ENCODE measurements at places on chromosomes 1 and 21.

GRCh38 chr1:154313066-154313356, 7.9 kb upstream of the AQP10 start:
- no peak for DNase-seq

GRCh38 chr1:115677182-115677555, 35.4 kb downstream of the VANGL1 start:
- DNase-seq: no peak

- DNase-seq: no peak
Measured at GRCh38 chr1:245019910-245020486, 134.8 kb upstream of the KIF26B start.

- DNase-seq: no peak
Measured at GRCh38 chr1:216616425-216616824, 106.8 kb downstream of the ESRRG start.

- no peak for DNase-seq
Measured at GRCh38 chr1:40906781-40907400, 44.7 kb upstream of the CITED4 start.

DNA sequence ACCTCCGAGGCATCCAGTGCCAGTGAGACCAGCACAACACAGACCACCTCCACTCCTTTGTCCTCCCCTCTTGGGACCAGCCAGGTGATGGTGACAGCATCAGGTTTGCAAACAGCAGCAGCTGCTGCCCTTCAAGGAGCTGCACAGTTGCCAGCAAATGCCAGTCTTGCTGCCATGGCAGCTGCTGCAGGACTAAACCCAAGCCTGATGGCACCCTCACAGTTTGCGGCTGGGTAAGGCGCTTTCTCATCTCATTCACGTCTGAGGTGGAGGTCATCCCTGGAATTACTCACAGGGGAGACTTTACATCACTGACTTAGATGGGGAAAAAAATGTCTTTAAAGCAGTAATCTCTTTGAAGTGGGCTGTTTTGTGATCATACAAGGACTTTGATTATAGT, 106.3 kb downstream of the CD247 start:
- DNase-seq: no peak

- DNase-seq: no peak
Measured at GRCh38 chr1:55726994-55727393, 511.8 kb upstream of the USP24 start.

DNA sequence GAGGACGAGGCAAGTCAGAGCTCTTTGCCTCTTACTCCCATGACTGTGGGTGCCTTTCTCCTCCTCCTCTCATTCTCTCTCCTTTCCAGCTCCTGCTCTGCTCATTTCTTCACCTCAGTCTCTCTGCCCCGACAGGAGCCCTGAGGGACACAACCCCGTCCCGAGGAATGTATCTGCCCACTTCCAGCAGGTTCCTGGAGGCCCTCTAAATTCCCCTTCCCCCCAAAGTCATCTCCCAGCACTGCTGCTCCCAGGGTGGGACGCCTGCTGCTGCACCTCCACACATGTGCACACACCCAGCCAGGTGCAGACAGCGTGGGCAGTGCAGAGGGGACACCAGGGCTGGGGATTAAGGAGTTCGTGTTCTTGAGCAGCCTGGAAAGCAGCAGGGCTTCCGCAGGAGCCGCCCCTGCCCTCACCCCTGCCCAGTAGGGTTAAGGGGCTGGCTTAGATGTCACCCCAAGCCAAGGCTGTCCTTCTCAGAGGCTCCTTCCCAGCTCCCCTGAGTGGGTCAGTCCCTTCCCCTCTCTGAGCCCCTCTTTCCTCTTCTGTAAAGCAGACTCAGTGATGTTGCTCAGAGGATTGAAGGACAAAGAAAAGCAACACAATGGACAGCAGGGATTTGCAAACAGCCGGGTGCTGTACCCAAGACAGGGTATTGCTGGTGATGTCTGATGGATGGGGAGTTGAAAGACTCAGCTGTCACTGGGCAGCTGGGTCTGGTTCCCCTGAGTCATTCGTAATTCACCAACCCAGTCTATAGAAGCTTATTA, 346.0 kb downstream of the MATN1 start:
- DNase-seq: no peak

DNA sequence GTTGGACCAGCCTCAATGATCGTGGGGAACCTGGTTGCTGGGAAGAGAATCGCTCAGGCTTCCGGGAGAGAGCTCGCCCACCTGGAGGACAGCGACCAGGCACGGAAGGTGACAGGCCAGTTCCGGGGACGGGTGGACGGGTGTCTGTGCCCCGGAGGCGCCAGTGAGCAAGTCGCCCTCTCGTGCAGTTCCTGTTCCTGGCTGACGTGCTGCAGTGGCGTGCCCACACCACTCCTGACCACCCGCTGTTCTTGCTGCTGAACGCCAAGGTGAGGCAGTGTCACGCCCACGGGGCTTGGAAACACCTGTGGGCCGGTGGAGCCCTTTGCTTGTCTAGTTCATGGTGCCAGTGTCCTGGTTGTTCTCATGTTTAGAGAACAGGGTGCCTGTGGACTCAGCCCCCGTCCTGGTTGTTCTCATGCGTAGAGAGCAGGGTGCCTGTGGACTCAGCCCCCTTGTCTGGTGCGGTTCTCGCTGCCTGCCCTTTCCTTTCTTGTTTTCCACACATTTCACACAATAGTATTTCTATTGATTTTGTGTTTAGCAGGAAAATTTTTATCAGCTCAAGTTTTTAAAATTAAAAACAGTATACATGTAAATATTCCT, 53.1 kb downstream of the S100B start:
- DNase-seq: peak; percentile 58

- DNase-seq: no peak
Measured at GRCh38 chr1:29546496-29546895, 310.2 kb downstream of the PTPRU start.

- no peak for DNase-seq
Measured at GRCh38 chr21:37631319-37632117, 264.9 kb downstream of the DYRK1A start.

- no peak for DNase-seq
Measured at GRCh38 chr1:101769520-101769919, 227.2 kb downstream of the OLFM3 start.

GRCh38 chr1:209749205-209749604, 6.6 kb upstream of the TRAF3IP3 start:
- no peak for DNase-seq
